Stimulated activated CD4-positive, alpha-beta T cell treated with anti-CD3 and anti-CD28 coated beads, Interleukin-1b, Interleukin-23, amount 100 ng/mL, for 4 hours (primary cell): ENCODE measurements at places on chromosomes 2 and 18.
A peak's percentile ranks its signal among the peaks of the same experiment; 100 is the strongest.

- DNase-seq = no peak
Observed at GRCh38 chr2:36731941-36732672, 35.6 kb downstream of the VIT start.

DNA sequence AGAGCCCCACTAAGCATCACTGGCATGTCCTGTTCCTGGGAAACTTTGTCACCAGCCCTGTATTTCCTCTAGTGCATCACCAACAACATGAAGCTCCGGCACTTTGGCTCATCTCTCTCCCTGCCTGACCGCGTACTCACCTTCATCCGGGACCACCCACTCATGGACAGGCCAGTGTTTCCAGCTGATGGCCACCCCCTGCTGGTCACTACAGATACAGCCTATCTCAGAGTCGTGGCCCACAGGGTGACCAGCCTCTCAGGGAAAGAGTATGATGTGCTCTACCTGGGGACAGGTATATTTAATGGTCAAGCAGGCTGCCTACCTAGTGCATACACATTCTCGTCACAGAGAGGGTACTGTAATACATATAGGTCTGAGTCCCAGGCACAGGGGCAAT lies 21.0 kb downstream of the SEMA4F start:
- DNase-seq = no peak

DNA sequence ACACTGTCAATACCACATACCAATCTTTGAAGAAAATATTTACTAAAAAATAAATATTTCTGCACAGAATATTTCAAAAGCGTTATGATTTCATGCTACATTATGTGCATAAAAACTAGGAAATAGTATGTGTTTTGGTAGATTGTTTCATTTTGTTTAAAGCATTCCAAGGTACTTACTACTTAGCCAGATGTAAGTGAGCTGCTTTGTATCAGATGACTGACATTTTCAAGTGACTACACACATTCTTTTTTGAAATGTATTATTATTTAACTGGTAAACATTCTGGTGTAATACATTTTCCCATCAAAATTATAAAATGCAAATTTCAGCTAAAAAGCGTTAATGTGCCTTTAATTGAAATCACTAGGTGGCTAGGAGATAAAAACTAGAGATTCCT lies 21.5 kb downstream of the GCA start:
- DNase-seq = no peak

GRCh38 chr2:195313962-195314361 lies 343.1 kb upstream of the SLC39A10 start:
- no peak for DNase-seq

DNA sequence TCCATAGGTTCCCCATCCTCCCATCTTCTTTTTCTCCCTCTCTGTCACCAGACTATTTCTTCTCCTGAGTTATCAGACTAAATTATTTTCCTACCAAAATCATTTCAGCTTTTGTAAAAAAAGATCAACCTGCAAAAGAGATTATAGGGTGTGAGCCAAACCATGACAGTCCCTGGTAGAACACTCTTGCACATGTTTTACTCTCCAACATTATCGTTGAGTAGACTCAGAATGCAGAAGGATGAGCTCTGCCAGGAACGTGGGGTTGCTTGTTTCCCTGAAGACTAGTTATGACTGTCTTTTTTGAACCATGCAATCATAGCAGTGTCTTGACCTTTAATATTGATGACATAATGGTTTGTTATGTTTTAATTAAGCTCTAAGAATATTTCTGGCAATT lies 360.1 kb upstream of the VWC2L start:
- DNase-seq = no peak

DNA sequence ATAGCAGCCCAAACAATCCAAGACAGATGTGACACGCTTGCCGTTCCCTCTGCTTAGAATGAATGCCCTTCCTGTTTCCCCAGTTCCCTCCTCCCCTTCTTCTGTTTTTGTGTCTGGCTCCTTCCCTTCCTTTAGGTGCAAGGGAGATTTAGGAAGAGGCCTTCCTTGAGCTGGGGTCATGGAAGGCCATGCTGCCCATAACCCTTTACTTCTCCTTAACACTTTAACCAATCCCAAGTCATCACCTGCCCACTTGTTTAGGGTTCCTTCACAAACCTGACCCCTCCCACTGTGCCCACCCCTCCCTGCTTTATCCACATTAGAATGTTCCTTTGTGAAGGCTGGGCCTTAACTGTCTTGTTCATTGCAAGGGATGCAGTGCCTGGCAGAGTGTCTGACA lies 24.9 kb downstream of the TMEM247 start:
- no peak for DNase-seq

- DNase-seq = peak; percentile 6
Observed at GRCh38 chr2:189142893-189143759, 36.4 kb downstream of the COL5A2 start.

DNA sequence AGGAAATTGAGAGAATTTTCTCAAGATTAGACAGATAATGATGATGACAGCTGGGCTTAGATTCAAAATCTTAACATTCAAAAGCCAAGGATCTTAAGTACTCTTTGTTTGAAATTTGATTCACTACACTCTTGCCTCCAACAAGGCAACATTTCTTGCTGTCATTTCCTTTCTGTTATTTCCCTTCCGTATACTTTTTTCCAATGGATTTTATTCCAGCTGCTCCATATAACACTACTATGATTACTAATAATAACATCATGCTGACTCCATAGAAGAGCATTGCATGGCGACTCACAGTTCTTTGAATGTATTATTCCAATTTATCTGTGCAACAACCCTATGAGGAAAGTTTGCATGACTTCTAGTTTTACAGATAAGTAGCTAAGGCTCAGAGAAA lies 33.9 kb upstream of the CCDC102B start:
- no peak for DNase-seq

GRCh38 chr2:239312081-239312511 lies 88.7 kb downstream of the HDAC4 start:
- no peak for DNase-seq
